ENCODE measurements at places on chromosomes 16 and 17.

DNA sequence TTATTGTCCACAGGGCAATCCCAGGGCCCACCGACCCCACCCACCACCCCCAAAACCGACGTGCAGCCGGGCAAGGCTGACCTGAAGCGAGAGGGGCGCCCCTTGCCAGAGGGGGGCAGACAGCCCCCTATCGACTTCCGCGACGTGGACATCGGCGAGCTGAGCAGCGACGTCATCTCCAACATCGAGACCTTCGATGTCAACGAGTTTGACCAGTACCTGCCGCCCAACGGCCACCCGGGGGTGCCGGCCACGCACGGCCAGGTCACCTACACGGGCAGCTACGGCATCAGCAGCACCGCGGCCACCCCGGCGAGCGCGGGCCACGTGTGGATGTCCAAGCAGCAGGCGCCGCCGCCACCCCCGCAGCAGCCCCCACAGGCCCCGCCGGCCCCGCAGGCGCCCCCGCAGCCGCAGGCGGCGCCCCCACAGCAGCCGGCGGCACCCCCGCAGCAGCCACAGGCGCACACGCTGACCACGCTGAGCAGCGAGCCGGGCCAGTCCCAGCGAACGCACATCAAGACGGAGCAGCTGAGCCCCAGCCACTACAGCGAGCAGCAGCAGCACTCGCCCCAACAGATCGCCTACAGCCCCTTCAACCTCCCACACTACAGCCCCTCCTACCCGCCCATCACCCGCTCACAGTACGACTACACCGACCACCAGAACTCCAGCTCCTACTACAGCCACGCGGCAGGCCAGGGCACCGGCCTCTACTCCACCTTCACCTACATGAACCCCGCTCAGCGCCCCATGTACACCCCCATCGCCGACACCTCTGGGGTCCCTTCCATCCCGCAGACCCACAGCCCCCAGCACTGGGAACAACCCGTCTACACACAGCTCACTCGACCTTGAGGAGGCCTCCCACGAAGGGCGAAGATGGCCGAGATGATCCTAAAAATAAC, 3.0 kb downstream of the SOX9 start:
- DNase-seq: no peak

DNA sequence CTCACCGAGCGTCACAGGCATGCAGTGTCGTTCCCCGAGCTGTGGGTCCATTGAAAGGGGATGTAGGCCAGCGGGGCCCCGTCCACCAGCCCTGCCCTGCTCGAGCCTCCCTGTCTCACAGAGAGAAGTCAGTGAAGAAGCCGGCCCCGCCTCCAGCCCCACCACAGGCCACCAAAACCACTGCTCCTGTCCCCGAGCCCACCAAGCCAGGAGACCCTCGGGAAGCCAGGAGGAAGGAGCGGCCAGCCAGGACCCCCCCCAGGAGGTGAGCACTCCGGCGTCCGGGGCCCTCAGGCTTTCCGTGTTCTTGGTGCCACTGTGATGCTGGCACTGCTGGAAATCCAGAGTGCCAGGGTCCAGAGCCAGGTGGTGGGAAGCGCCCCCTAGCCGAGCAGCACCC, 13.9 kb upstream of the IL17C start:
- no peak for DNase-seq

DNA sequence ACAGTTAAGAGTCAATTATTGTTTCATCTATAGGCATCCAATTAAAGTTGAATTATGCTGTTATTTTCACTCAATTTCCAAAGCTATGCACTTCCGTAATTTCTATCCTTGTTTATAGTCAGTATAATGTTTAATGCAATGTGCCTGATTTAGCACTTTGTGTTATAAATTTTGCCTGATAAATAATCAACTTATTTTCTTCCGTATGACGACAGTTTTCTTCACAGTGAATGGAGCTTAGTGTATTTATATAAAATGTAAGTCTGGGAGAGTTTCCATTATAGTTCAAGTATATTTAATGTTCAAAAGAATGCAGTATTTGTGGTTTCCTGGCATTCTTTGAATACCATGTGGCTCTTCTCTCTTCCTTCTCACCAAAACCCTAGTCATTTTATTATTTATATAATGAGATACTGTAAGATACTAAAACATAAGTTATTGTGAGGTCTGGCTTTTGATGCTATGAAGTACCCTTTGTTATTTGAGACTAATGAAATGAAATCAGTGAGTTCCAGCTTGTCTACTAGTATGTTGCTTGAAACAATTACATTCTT, 240.6 kb downstream of the PRKCA start:
- no peak for DNase-seq

DNA sequence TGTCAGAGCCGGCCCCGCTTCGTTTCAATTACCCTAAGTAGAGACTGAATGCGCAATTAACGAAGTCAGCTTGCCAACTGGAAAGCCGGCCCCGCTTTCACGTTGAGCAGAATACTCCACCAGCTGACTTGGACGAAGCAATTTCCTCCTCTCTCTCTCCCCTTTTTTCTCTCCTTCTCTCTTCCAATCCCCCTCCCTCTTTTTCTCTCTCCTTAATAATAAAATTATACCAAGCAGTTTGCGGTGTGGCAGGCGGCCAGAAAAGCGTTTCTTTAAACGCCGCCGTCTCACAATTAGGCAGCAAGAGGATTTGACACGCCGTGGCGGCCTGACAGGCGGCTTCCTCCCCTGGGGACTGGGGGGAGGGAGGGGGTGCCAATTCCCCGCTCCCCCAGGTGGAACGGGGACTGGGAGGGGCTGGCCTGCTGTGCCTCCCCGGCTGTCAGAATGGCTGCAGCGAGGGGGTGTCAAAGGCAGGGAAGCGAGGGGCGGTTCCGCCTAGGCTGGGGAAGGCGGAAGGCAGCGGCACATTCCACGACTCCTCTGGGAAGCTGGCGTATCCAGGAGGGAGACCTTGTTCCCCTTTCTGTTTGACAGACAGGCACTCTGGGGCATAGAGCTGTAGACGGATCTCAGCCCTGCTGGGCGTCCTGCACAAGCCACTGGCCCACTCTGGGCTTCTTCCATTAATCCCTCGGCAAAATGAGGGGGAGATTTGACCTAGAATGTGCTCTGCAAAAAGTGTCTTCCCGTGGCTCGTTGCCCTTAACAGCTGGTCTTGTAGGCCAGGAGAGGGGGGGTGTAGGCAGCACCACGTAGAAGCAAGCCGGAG, 52.7 kb downstream of the SREBF1 start:
- no peak for DNase-seq

DNA sequence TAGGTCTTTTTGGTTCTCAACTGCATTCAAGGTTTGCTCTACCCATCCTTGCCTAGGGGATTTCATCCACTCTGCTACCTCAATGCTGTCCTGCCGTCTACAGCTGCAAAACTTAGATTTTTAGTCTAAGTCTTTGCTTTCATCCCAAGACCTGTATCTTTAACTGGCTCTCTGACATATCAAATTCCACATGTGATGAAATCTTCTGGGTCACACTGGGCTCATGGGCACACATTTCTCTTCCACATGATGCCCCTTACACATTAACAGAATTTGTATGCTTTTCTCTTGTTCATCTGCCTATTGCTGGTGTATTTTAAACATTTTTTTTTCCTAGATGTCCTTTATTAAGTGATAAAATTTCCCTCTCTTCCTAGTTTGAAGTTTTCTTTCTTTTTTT, 39.6 kb downstream of the MAF start:
- DNase-seq: no peak

- DNase-seq: no peak
Observed at GRCh38 chr16:87874639-87875427, 5.5 kb upstream of the SLC7A5 start.

DNA sequence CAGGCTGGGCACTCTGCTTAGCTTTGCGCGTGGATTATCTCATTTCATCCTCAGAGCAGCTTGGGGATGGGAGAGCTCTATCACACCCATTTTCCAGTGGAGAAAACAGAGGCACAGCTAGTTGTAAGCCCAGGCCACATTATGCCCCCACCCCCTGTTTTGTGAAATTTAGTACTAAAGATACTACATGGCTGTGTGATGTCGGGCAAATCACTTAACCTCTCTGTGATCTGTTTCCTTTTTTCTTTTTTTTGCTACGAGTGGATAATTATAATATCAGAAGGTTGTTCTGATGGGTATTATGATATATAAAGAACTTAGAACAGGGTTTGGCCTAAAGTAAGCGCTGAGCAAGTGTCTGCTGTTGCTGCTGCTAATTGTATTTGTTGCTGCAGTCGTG, 41.6 kb downstream of the ABAT start:
- DNase-seq: no peak

- no peak for DNase-seq
Observed at GRCh38 chr17:82952019-82952418, 112.2 kb upstream of the ZNF750 start.

DNA sequence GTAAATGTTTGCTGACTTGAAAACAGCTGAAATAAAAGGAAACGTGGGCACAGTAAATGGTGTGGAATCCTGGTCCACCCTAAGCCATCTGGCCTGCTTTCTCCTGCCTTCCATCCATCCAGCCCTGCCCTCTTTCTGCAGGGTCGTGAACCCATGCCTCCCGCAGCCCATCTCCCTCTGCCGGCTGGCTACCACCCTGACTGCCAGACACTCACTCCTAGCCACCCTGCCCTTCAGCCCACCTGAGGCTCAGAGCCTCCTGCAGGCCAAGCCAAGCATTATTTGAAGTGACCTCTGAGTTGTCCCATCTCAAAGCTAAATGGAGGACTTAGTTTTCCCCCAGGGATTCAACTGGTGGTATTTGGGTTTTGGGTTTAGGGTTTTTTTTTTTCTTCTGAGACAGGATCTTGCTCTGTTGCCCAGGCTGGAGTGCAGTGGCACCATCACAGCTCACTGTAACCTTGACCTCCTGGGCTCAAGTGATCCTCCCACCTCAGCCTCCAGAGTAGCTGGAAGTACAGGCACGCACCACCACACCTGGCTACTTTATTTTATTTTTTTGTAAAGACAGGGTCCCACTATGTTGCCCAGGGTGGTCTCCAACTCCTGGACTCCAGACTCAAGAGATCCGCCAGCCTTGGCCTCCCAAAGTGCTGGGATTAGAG, 8.4 kb downstream of the ZDHHC1 start:
- DNase-seq: no peak

DNA sequence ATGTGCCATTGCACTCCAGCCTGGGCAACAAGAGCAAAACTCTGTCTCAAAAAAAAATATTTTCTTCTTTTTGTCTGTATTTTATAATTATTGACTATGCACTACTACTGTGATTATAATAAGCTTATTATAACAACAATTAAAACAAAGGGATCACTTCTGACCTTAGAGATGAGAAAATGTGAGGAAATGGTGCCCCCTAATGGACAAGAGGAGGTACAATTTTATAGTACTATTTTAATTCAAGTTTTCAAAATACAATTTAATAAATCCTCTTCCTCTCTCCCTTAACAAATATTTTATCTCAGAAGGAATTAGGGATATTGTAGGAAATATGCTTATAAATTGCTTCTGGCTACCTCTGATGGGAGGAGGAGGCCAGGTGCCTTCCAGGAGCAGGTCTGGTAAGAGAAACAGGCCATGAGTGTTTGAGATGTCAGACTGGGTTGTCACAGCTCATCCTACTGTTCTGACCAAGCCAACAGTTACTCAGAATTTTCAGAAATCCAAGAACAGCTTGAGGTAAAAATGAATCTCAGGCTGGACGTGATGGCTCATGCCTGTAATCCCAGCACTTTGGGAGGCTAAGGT, 14.0 kb downstream of the VPS53 start:
- DNase-seq: no peak

DNA sequence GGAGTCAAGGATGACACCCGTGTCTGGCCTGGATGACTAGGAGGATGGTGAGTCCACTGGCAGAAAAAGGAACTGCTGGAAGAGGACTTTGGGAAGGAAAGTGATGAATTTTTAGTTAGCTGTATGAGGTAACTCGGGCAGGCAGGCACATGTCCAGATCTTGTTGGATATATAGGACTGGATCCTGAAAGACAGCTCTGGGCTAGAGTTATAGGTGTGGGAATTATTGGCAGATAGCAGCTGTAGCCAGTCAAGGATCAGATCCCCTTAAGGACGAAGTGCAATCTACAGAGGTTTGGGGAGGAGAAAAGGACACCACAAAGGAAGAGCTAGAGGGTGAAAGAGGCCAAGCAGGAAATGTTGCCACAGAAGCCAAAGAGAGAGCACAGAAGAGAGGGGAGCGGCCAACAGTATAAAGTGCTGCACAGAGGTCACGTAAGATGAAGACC, 10.1 kb downstream of the CYB5D1 start:
- no peak for DNase-seq

DNA sequence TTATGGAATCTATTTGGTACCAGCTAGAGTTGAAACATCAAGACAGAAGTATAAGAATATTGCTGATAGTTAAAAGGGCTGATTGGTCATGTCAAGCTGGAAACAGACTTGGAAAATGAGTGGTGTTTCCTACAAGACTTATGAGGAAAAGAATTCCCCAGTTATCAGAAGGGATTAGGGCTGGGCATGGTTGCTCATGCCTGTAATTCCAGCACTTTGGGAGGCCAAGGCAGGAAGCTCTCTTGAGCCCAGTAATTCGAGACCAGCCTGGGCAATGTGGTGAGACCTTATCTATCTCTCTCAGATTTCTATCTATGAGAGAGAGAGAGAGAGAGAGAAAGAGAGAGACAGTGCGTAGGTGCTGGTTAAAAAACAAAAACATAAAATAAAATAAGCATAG, 139.5 kb upstream of the PMFBP1 start:
- no peak for DNase-seq

DNA sequence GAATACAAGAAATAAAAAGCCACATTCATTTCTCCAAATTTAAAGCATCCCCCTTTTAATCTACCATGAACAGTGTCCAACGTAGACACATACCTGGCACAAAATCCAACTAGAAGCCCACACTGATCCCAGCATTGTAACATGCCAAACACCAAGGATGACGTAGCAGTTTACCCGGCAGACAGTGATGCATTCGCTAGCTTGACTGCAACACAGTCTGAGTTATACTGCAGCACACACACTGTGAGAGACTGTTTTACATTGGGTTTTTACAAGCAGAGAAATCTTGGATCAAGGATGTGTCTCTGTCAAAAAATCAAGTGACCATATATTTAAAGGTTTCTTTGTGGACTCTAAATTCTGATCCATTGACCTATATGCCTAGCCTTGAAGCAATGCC, 74.5 kb upstream of the C17orf78 start:
- DNase-seq: no peak

DNA sequence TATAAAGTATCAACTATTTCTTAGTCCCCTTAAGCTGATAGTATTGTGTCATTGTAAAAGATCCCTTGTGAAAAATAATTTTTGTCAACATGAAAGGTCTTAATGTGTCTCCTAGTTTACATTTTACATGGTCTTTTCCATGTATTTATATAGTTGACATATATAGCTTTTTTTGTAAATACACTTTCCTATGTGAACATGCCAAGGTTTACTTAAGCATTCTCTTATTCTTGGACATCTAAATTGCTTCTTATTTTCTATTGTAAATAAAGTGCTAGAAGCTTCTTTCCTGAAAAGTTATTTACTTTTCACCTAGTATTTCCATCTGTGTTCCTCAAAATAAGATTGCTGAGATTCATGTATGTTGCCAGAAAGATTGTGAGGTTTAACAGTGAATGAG, 29.3 kb downstream of the TENT4B start:
- no peak for DNase-seq

Data from activated T-helper 1 cell treated with anti-CD3 and anti-CD28 coated beads, Interleukin-2, amount 50 U/mL, for 16 hours (primary cell).